Activated naive CD4-positive, alpha-beta T cell treated with anti-CD3 and anti-CD28 coated beads for 36 hours (primary cell): ENCODE measurements at places on chromosomes 16 and 17. TPM values are rescaled to one million over a fixed set of nuclear protein-coding genes. Genes with fewer than 3 reads are reported as not detected.

DNA sequence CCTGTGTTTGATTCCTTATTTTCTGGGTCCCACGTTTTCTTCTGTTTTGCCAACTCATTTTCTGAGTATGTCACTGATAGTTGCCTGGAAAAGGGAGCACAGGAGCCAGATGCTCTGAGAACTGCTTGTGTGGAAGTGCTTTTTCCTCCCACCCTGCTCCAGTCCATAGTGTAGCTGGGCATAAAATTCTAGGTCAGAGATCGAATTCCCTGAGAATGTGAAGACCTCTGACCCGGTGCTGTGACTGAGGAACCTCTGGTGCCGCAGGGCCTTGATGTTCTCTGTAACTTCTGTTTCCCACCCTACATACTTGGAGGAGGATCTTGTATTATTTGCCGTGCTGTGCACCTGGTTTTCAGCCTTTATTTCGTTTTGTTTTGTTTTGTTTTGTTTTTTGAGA is 19.5 kb upstream of the CAPN15 start:
- no peak for DNase-seq

- no peak for DNase-seq
These were observed 17.1 kb downstream of the C16orf74 start for GRCh38 chr16:85733839-85734170.

DNA sequence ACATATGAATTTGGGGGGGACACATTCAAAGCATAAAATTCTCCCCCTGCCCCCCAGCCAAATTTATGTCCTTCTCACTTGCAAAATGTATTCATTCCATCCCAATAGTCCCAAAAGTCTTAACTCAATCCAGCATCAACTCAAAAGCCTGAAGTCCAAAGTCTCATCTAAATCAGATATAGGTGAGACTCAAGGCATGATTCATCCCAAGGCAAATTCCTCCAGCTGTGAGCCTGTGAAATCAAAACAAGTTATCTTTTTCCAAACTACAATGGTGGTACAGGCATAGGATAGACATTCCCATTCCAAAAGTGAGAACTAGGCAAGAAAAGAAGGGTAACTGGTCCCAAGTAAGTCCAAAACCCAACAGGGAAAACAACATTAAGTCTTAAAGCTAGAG is 5.9 kb upstream of the GOSR2 start:
- DNase-seq: no peak

DNA sequence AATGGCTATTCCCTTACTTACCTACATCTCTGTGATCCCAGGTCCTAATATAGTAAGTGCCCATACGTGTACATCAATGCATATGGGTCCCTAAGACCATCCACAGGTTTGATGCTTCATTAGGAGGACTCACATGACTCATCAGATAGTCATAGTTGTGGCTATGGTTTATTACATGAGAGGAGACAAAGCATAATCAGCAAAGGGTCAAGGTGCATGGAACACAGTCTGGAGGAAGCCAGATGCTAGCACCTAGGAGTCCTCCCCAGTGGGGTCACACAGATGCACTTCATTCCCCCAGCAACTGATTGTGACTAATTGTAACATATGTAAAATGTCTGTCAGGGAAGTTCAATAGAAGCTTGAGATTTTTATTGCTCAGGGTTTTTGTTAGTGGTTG is 42.8 kb downstream of the PHKB start:
- DNase-seq: no peak

GRCh38 chr17:40281663-40282062 is 6.0 kb upstream of the CDC6 start:
- DNase-seq: no peak

DNA sequence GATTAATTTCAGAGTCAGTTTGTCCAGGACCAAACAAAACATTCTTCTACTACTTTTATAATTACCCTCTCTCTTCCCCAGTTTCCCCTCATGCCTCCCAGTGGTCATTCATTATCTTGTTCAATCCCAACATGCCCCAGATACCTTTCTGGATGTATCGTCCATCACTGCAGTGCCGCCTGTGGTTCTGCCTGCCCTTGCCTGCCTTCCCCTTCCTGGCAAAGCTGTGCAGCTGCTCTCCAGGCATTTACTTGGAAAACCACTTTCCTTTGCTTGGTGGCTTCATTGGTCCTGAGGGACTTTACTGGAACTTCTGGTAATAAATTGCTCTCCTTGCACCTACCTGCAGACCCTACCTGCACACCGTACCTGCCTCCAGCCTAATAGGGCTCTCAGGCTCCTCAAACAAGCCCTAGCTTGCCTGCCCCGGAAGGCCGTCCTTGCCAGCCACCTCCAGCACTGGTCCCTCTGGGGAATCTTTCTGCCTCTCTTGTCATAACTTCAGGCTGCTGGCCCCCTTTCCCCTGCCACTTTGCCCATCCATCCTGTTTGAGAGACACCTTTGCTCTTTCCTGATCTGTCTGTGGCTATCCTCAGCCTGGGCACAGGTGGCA is 19.5 kb upstream of the MSI2 start:
- no peak for DNase-seq

CACNG5 gene
- total RNA-seq: not detected

DNA sequence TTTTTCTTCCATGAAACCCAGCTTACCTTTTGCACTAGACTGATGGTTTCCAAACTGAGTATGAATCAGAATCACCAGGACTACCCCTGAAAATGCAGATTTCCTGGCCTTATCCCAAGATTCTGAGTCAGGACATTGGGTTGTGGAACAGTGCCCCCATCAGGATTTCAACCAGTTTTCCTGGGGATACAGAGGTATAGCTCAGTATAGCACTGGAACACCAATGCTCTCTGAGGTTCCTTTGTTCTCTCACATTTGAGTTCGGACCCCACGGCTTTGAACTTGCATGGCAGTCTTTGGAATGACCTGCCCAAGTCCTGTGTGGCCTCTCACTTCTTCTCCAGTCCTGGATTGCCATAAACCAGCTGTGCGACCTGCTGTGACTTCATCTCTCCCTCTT is 12.8 kb upstream of the CCL8 start:
- DNase-seq: no peak

PIPOX gene
- 2.5 TPM for total RNA-seq

GRCh38 chr17:15262291-15263205 is 2.6 kb downstream of the PMP22 start:
- DNase-seq: no peak

TP53TG3B gene
- total RNA-seq: not detected

- no peak for DNase-seq
These were observed 95.7 kb downstream of the NTN1 start for GRCh38 chr17:9116861-9117568.

- DNase-seq: no peak
These were observed 32.6 kb downstream of the FAM20A start for GRCh38 chr17:68568581-68568980.

RCVRN gene
- total RNA-seq: not detected

DNA sequence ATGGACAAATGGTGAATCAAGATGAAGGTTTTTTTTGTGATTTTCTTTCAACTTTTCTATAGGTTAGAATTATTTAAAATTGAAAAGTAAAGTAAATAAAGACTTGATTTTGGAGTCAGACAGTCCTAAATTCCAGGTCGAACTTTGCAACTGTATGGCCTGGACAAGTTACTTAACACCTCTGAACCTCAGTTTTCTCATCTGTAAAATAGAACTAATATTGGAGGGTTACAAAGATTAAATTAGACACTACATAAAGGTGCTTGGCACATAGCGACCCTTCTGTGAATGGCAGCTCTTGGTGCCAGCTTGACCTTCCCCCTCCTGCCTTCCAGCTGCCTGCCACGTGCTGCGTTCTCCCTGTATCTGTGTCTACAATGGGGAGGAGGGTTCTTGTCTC is 3.0 kb downstream of the RSAD1 start:
- no peak for DNase-seq

PIRT gene
- not detected for total RNA-seq

KRTAP9-2 gene
- not detected for total RNA-seq

DNA sequence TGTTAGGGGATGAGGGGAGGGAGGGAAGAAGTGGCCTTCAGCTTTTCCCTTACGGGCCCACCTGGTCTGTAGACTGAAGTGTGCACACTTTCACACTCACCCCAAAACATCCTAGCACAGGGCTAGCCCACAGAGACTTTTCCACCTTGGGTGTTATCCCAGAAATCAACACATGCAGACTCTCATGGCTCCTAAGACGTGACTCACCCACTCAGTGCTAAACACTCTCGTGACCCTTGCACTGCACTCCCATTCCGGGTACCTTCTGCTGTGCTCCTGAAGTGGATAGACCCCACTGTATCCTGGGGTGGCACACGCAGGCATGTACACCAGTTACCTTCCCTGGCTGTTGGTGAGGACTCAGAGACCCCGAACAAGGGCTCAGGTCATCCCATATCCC is 23.0 kb upstream of the ABCC3 start:
- no peak for DNase-seq

TP53TG3F gene
- not detected for total RNA-seq

- no peak for DNase-seq
These were observed 416.8 kb upstream of the SALL1 start for GRCh38 chr16:51567911-51568310.

- DNase-seq: peak; percentile 70
These were observed at the start of gene DUSP3 for GRCh38 chr17:43778337-43779144. DUSP3 (minus strand) TSS chr17:43778977; CDS start chr17:43778924, 53 bp downstream.

GRCh38 chr17:27628376-27628775 is 2.6 kb upstream of the LGALS9 start:
- DNase-seq: no peak

DNA sequence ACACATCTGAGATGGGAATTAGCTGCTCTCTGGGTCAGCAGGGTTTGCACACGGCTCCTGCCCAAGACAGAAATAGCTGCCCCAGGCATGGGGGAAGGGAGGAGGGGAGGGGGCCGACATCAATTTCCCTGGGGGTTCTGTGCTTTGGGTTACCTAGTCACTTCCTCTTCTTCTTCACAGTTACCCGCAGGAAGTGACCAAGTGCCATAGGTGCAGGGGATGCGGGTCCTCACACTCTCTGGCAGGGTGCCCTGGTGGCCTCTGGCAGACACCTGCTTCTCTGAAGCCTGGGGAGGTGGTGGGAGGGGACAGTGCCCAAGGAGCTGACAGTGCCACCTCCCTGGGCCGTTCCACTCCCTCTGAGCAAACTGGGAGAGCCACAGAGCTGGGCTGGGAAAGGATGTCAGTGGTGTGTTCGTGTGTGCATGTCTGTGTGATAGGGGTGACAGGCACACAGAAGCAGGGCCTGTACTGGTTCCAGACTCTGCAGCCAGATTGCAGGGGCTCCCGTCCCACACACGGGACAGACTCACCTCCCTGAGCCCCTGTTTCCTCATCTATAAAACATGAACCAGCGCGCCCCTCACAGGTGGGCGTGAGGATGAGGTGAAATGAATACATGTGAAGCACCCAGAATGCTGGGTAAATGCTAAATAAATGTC is 18.2 kb downstream of the SCN4A start:
- peak; percentile 68 for DNase-seq

DNA sequence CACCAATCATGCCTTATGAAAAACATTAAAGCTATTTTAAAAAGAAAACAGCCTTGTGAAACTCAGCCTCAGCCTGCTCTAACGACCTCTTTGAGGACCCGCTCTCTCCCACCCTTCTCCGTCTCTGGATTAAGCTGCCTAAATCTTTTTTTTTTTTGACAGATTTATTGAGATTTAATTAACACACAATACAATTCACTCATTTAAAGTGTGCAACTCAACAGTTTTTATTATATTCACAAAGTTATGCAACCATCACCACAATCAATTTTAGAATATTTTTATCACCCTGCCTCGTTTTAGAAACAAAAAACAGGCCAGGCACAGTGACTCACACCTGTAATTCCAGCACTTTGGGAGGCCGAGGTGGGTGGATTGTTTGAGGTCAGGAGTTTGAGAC is 8.4 kb downstream of the CDR2L start:
- no peak for DNase-seq

DNA sequence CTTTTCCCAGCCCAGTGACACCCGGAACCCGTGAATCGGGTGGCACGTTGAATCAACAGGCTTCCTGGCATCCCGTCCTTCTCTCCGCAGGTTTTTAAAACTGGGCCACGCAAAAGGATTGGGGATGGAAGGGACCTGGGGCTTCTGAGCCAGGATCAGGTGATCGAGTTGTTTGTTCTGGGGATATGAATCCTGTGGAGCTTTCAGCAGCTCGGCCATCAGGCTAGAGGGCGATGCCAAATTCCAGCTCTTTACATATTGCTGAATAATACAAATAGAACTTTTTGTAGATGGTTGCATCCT is 473 bp downstream of the SUPT6H start:
- no peak for DNase-seq

SLC9A5 gene
- 5.2 TPM for total RNA-seq

GRCh38 chr16:70715860-70716357 is 30.1 kb upstream of the MTSS2 start:
- no peak for DNase-seq

- no peak for DNase-seq
These were observed 30.0 kb upstream of the USP22 start for GRCh38 chr17:21072745-21073197.

GRCh38 chr16:89107203-89107582 is 13.5 kb downstream of the ACSF3 start:
- no peak for DNase-seq

CCDC144A gene
- 5.3 TPM for total RNA-seq

GRCh38 chr16:63422715-63423114 is 1386.5 kb upstream of the CDH8 start:
- DNase-seq: no peak

COL1A1 gene
- total RNA-seq: 0.95 TPM

GRCh38 chr17:49132317-49132698 is 261 bp upstream of the B4GALNT2 start:
- DNase-seq: no peak

DNA sequence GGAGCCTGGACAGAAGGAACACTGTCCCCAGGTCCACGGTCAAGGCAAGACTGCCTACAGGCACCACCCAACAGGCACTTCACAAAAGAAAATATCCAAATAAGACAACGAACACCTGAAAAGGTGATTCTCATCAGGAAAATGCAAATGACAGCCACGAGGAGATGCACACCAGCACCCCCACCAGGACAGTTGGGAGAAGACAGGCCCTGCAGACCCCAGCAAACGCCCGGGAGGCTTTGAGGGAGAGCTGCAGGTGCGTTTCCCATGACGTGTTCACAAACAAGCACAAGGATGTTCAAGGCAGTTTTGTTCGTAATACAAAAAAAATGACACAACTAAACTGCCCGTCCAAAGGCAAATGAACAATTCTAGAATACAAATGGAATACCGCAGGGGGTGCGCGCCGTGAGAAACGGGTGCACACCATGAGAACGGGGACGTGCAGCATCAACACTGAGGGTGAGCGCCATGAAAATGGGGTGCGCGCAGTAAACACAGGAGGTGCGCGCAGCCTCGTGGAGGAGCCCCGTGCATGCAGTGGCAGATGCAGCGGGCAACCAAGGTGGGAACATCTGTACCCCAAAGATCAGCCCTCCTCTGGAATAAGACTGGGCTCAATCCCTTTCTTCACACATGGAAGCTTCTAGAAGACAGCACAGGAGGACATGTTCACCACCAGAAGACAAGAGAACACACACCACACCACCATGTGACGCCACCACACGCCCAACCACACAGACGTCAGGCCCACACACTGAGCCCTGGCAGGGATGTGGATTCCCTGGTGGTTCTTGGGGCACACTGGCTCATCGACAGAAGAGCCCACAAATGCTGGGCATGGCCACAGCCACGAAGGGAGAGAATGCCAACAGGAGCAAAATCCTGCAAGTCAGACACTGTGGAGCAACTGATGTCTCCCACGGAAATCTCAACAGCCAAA is 91.2 kb downstream of the ZNF778 start:
- peak; percentile 44 for DNase-seq
